ENCODE measurements at places on chromosomes 11 and 22. TPM values are rescaled to one million over a fixed set of nuclear protein-coding genes. Genes with fewer than 3 reads are reported as not detected.

DNA sequence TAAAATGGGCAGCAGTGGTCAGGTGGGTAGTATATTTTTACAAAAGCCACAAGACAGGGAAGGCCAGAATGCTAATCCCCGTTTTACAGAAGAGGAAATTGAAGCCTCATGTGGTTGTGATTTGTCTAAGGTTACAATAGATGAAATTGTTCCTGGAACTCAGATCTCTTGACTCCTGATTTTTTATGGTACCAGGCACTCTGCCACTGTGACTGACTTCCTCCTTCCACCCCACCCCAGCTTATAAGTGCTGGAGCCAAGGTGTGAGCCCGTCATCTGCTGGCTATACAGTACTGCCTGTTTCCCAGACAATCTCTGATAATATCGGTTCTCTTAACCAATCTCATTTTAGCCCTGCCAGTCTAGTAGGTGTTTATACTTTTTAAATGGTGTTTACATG, 1.9 kb downstream of the SLC5A1 start:
- peak; percentile 2 for DNase-seq

GRCh38 chr22:30780026-30780425, 85.4 kb downstream of the OSBP2 start:
- no peak for DNase-seq

DNA sequence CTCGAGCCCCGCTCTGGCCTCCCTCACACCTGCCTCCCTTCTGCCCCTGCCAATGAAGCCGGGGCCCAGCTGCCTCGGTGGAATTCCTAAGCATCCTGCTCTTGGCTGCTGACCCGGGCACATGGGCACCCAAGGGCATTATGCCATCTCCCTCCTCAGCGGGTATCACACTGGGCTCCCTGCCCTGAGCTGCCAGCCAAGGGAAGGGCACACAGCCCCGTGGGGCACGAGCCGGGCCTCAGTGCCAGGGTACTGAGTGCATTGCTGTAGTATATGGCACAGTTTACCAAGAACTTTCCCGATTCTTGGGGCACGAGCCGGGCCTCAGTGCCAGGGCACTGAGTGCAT, 43.8 kb upstream of the JAM3 start:
- DNase-seq = no peak

DNA sequence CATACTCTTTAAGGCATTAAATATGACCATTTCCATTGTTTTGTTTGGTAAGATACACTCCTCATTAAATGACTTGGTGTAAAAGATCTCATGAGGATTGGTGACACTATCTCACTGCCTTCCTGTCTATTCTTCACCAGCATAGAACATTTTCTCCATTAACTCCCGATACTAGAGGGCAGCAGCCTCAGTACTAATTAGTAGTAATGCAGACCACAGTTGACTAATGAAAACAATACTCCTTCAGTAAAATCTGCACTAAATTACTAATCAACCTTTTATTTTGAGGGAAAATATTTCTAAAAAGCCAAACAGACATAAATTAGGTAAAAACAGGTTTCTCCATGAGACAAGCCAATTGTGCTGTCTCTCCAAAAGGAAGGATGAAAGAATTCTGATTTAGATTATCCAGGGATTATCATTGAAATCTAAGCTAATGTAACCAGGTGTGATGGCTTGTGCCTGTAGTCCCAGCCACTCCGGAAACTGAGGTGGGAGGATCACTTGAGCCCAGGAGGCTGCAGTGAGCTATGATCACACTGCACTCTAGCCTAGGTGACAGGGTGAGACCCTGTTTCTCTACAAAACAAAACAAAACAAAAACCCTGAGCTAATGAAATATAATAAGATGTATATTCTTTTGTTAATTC, 9.4 kb downstream of the PGM2L1 start:
- peak; percentile 75 for DNase-seq

RFPL1 gene
- not detected for total RNA-seq

OR52E8 gene
- total RNA-seq = not detected

CD248 gene
- not detected for total RNA-seq
